ENCODE measurements at places on chromosomes 2 and 18.

- DNase-seq = no peak
These were observed 92.2 kb downstream of the C1QL2 start for GRCh38 chr2:119066272-119066804.

GRCh38 chr2:156399224-156399949, 36.8 kb upstream of the GPD2 start:
- DNase-seq = no peak

DNA sequence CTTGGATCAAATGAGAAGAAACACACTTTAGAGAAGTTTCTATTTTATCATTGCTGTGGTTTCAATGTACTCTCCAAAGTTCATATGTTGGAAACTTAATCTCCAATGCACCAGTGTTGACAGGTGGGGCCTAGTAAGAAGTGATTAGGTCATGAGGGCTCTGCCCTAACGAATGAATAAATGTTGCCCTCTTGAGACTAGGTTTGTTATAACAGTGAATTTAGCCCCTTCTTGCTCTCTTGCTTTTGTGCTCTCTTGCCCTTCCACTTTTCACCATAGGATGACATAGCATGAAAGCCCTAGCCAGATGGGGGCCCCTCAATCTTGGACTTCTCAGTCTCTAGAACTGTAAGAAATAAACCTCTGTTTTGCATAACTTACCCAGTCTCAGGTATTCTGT, 664.8 kb downstream of the DCC start:
- no peak for DNase-seq

DNA sequence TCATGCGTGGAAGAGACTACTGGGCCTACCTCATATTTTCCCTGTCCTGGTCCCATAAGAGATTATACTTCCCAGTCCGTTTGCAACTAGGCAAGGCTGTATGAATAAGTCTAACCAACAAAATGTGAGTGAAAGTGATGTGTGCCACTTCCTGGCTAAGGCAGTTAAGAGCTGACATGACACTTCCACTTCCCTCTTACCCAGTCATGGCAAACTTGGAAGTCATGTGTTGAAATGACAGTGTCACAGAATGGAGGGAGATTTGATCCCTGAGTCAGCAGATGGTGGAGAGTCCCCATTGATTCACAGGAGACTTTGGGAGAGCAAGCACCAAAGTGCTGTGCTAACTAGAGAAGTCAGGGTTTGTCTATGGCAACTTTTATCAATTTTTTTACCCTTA, 36.4 kb downstream of the TACR1 start:
- DNase-seq = no peak

DNA sequence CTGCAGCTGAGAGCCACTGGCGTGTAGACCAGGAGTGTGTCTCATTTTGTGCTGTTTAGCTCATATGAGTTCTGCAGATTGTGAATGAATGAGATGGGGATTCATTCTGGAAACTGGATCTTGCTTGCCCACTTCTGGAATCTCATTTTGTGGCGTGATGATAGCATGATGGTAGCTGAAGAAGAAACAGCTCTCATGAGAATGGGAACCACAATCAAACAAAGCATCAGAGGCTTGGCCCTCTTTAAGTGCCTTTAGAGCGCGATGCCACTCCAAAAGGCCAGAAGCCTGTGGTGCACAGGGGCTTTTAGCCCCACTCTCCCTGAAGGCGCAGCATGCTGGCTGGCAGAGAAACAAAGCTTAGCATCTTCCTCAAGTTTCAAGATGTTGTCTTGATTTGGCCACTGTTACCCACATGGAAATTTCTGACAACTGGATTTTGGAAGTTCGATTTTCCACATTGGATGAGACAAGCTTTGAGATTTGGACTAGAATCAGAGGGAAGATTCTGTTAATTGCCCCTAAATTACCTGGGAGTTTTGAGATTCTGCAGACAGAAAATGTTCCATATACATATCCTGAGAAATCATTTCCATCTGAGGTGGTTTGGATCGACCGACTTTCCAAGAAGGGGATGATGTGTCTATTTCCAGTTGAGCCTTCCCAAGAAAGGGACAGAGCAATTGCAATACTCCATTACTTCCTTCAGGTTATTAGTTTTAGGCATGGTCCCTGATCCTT, 234.5 kb downstream of the VAPA start:
- DNase-seq = no peak

- no peak for DNase-seq
These were observed 44.0 kb downstream of the ITGB6 start for GRCh38 chr2:160156100-160156499.

GRCh38 chr2:37798315-37799005, 126.6 kb upstream of the RMDN2 start:
- no peak for DNase-seq

GRCh38 chr2:234670052-234670451, 173.2 kb upstream of the ARL4C start:
- no peak for DNase-seq
